Right ventricle myocardium inferior (tissue), 1 donor: ENCODE measurements at places on chromosomes 11 and 22. TPM values are rescaled to one million over a fixed set of nuclear protein-coding genes. Genes with fewer than 3 reads are reported as not detected.

DNA sequence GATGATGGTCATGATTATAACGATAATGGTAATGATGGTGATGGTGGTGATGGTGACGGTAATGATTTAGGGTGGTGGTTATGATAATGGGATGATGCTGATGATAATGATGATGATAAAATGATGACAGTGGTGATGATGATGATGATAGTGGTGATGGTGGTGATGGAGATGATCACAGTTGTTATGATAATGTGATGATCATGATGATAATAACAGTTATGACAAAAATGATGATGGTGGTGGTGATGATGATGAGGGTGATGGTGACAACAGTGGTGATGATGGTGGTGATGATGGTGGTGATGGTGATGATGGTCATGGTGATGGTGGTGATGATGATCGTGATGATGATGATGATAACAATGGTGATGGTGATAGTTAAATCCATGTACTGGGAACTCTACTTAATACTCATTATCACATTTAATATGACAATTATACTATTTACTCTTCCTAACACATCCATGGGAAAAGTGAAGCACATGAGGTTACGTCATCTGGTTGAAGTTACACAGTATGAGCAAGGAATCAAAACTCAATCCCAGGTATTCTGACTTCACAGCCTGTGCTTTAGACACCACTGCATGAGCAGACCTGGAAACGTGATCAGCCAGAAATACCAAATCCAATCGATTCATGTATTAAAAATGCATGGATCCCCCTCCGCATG lies 322.2 kb downstream of the BRD1 start:
- no peak for DNase-seq

DNA sequence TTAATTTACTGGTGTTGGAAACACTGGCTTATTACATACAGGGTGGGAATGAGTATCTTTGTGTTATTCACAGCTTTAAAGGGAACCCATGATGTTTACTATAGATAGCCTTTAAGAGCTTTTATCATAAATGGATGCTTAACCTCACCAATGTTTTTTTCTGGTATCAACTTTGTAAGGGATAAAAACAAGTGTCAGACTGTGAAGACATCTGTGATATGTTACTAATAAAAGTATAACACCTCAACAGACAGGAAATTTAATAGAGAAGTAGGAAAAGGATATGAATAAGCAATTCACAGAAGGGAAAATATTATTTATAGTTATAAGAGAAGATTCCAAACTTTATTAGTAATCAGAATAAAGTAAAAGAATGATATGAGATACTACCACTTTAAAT lies 46.3 kb downstream of the ACAT1 start:
- no peak for DNase-seq

DNA sequence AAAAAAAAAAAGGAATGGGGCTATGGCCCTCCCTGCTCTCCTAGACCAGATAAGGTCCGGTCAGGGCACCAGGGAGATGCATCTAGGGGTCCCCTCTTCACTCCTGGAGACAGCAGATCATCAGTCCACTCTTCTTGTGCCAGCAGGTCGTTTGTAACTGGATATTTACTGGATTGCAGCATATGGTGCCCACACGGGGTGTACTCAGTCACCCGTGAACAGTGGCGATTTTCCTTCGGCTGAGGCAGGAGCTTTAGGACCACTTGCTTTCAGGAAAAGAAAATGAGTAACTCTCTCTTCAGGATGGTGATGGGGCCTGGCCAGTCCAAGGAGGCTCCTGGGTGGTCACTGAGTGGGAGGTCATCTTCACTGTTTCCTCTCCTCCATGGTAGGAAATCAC lies 38.3 kb upstream of the RAB1B start:
- peak; percentile 15 for DNase-seq

LINC01488 gene
- total RNA-seq: 0.08 TPM

RIMBP3B gene
- 0.08 TPM for total RNA-seq
